NCI-H187 (cell line): ENCODE measurements at places on chromosomes 4 and X.

GRCh38 chrX:62928906-62929305 lies 422.2 kb downstream of the SPIN4 start:
- no peak for DNase-seq

GRCh38 chr4:152738827-152739226 lies 40.7 kb downstream of the TIGD4 start:
- no peak for DNase-seq

- no peak for DNase-seq
These were observed 12.0 kb upstream of the SLC2A9 start for GRCh38 chr4:10033191-10033881.

GRCh38 chr4:52197306-52197705 lies 146.2 kb downstream of the SPATA18 start:
- DNase-seq: no peak

DNA sequence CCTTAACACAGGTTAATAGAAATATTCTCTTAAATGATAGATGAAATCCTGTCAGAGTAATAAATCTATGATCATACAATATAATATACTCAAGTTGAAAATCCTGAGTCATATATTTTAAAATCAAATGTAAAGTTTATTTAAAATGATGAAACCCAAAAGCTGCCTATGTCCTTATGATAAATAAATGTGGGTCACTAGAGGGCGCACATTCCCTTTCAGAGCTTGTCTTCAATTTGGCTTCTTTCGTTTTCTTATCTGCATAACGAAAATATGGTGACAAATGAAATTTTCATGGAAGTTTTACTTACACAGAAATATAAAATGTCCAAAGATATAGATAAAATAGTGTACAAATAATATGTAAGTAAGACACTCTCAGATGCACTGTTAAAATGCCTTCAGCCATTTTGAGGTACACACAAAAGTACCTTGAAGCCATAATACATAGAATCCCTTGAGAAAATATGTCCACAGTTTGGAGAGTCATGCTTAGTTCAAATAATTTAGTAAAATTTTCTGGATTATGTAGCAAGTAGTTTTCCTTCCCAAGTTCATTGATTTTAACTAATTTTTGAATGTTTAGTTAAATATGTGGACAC lies 680.4 kb downstream of the DMD start:
- no peak for DNase-seq

GRCh38 chrX:120235284-120235683 lies 15.3 kb upstream of the ZBTB33 start:
- DNase-seq: no peak

- no peak for DNase-seq
These were observed 369.1 kb downstream of the IL15 start for GRCh38 chr4:142005519-142005918.

- no peak for DNase-seq
These were observed 2183.9 kb upstream of the TENM3 start for GRCh38 chr4:180059216-180059881.

DNA sequence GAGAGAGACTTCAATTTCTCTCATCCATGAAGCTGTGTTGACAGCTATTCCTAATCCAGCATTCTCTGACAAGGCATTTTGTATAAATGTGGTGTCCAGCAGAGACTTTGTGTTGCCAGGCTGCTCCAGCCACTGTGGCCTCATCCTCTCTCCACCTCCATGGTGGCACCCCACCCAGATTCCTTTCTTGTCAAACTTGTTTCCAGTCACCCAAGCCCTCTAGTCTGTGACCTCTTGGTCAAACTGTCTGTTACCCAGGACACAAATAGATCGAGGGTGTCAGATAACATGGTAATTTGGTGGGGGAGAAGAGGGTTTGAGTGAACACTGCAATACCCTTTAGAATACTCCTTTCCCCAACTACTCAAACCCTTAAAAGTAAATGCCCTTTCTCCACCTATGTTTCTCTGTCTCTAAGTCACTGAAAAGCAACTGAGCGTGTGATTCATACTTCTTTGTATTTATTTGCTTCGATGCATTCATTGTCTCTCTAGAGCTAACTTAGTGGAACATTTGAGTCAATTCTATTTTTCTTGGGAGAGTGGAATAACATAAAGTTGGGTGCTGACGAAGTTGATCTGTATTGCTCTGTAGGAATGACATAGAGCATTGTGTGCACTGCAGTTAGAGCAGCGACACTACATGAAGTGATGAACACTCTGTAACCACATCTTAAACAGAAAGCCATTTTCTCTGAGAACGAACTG lies 13.7 kb downstream of the PITX2 start:
- DNase-seq: no peak

GRCh38 chr4:163111588-163111987 lies 55.1 kb downstream of the NAF1 start:
- no peak for DNase-seq

- peak; percentile 93 for DNase-seq
These were observed 2.7 kb downstream of the RASL11B start for GRCh38 chr4:52864793-52865192.

- DNase-seq: no peak
These were observed 104.4 kb upstream of the ARHGAP24 start for GRCh38 chr4:85370400-85371032.

GRCh38 chr4:20506827-20507226 lies 193.4 kb upstream of the PACRGL start:
- DNase-seq: no peak

DNA sequence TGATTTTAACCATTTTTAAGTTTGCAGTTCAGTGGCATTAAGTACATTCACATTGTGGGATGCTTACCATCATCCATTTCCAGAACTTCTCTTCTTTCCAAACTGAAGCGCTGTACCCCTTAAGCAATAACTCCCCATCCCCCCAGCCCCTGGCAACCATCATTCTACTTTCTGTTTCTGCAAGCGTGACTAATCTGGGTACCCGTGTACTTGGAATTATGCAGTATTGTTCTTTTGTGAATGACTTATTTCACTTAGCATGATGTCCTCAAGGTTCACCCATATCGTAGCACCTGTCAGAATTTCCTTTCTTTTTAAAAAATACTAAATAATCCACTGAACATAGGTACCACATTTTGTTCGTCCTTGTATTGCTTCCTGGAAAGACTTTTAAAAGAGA lies 32.9 kb downstream of the USP9X start:
- DNase-seq: no peak

- DNase-seq: no peak
These were observed 802 bp downstream of the BMP2K start for GRCh38 chr4:78776729-78777575.

GRCh38 chr4:177555007-177555574 lies 112.9 kb upstream of the AGA start:
- DNase-seq: no peak

DNA sequence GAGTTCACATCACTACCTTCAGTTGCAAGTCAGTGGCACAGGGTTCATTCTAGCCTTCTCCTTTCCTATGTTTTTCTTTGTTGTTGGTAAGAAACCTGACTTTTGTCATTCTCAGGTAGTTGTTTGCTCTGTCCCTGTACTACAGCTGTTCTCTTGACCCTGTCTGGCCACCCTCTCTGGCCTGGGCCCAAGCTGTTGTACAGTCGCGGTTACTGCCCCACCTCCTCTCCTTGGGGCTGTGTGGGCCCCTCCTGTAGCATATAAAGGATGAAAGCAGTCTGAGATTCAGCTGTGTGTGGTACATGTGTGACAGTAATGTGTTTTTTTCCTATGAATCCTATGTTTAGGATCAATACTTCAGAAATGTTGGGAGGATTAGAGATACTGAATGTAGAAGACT lies 12.5 kb downstream of the MOB1B start:
- no peak for DNase-seq

- no peak for DNase-seq
These were observed 136.0 kb downstream of the UGT8 start for GRCh38 chr4:114734594-114734993.

DNA sequence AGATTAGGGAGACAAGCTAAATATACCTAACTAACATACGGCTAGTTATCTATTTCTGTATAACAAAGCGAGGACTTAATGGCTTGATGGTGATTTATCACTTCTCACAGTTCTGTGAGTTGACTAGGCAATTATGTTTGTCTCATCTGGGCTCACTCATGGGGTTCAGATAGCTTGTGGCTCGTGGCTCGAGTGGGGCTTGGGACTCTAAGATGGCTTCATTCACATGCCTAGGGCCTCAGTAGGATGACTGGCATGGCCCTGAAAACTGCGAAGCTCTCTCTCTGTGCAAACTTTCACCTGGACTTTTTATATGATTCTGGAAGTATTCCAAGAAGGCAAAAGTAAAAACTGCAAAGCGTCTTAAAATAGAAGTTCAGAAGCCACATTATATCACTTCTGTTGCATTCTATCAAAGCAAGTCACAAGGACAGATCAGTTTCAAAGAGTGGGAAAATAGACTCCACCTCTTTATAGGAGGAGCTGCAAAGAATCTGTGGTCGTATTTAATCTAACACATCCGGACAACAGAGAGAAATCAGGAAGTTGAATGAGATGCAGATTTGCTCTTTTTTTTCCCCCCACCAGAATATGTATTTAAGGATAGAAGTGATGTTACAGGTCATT lies 491.2 kb downstream of the INPP4B start:
- no peak for DNase-seq

GRCh38 chr4:161817914-161818313 lies 345.9 kb downstream of the FSTL5 start:
- DNase-seq: no peak

- DNase-seq: no peak
These were observed 21.8 kb upstream of the P2RY10 start for GRCh38 chrX:78923198-78924015.

- no peak for DNase-seq
These were observed 45.9 kb downstream of the VSIG4 start for GRCh38 chrX:65993915-65994460.

GRCh38 chrX:426881-427280 lies 40.2 kb upstream of the PPP2R3B start:
- DNase-seq: no peak

DNA sequence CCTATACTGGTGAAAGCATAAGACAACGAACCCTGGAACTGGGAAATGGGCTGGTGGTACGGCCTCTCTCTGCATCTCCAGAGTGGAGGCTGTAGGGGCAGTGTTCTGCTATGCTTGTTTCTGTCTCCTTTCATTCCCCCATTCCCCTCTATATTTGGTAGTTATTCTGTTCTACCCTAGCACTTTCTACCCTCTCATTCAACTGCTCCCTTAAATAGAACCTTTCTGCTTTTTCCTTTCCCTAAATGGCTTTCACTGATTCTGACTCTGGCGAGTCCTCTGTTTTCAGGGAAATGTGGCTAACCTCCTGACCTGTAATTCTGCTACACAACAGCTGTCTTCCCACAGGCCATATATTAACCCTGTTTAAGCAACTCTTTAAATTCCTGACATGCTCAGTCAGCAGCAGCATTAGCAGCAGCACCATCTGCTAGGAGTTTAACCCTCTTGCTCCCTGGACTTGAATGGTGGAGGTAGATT lies 94.2 kb downstream of the CXCL13 start:
- DNase-seq: no peak

DNA sequence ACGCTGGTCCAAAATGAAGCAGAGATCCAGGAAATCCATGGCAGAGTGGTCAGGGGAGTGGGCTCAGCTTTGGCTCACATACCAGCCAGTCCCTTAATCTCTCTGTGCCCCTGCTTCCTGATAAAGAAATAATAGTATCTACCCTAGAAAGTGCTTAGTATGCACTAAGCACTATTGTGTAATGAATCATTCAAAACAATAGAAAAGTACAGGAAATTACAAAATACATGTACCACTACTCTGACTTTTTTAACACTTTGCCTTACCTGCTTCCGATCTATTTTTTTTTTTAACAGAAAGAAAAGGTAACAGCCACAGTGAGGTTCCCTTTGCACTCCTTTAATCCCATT lies 49.9 kb downstream of the TBC1D9 start:
- DNase-seq: no peak

DNA sequence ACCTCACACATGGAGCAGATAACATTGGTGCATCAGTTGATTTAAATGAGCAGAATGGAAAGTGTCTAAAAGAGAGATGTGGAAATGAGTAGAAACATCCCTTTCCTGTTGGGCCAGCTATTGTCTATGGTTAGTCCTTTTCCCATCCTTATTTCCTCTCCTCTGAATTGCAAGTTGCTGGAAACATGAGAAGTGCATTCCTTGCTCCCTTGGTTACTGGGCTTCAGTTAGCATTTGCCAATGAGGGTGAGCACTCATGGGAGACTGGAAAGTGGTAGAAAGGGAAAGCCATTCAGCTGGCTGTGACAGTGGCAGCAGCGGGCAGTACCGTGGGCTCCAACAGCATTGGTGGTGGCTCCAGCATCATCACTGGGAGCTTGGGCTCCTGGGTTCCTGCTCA lies 96.0 kb upstream of the IGFBP7 start:
- no peak for DNase-seq

- DNase-seq: no peak
These were observed 122.9 kb downstream of the LDB2 start for GRCh38 chr4:16775411-16776154.

GRCh38 chr4:173167758-173168395 lies 734 bp upstream of the GALNT7 start:
- peak; percentile 11 for DNase-seq

DNA sequence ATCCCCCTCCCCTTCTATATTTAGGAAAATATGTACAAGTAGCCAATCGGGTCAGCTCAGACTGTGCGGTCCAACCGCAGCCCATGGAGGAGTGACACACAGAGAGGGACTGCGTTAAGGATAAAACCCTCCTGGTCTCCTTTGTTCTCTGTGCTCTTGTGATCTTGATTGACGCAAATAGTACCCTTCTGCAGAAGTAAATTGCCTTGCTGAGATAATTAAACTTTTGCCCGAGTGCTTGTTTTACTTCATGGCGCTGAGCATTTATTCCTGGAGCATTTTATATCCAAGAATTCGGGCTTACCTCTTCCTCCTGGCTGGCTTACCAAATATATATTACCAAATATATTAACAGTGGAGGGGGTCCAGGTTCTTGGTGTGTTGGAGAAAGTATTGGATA lies 184.2 kb downstream of the STAG2 start:
- no peak for DNase-seq

- no peak for DNase-seq
These were observed 26.5 kb upstream of the DGKK start for GRCh38 chrX:50497114-50497513.

DNA sequence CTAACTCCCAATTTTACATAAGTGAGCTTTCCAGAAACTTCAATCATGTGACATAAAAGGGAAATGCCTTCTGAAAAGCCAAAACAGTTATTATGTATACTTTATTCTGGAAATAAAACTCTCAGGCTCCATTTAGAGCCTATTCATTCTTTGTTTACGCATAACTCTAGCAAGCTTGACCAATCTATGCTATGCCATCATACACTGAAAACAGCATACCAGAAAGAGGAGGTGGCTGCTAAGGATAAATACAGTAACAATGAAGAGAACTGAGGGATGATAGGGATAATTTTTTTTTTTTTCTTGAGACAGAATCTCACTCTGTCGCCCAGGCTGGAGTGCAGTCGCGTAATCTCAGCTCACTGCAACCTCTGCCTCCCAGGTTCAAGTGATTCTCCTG lies 24.4 kb downstream of the CDKL2 start:
- DNase-seq: no peak
